ENCODE measurements at places on chromosomes 16 and 17. TPM values are rescaled to one million over a fixed set of nuclear protein-coding genes. Genes with fewer than 3 reads are reported as not detected.

Gene CNTNAP4
- total RNA-seq: 6.2 TPM

Gene GLP2R
- 0.14 TPM for total RNA-seq

Gene GRIN2A
- total RNA-seq: 4.4 TPM

Gene GNGT2
- total RNA-seq: 2.0 TPM

Gene AXIN2
- total RNA-seq: 8.2 TPM

Gene KRTAP4-1
- total RNA-seq: not detected

Gene KRTAP3-2
- total RNA-seq: not detected

Gene TNRC6C
- 20.6 TPM for total RNA-seq

Data from motor neuron (in vitro differentiated cells).